Stimulated activated CD8-positive, alpha-beta memory T cell treated with anti-CD3 and anti-CD28 coated beads, Interleukin-7, amount 100 ng/mL, for 24 hours (primary cell): ENCODE measurements at places on chromosomes 2 and 18.

GRCh38 chr2:48890454-48891131, 135.1 kb upstream of the LHCGR start:
- DNase-seq: no peak

GRCh38 chr2:5175231-5175630, 517.0 kb upstream of the SOX11 start:
- no peak for DNase-seq

DNA sequence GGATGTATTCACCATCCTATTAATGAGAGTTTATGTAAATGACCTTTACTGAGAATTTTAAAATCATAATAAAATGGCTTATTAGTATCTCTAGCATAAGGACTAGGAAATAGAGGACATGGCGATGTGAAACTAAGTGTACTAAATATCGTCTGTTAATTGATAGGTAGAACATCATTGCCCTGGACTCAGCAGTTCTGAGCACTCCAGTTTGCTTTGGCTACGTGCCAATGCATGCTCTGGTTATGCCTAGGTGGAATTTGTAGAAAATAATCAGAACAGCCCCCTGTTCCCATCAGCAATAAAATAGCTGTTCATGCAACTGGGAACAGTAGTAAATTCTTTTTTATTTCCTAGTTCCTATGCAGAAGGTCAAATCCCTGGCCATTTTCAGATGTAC, 247.8 kb downstream of the DOK6 start:
- no peak for DNase-seq

DNA sequence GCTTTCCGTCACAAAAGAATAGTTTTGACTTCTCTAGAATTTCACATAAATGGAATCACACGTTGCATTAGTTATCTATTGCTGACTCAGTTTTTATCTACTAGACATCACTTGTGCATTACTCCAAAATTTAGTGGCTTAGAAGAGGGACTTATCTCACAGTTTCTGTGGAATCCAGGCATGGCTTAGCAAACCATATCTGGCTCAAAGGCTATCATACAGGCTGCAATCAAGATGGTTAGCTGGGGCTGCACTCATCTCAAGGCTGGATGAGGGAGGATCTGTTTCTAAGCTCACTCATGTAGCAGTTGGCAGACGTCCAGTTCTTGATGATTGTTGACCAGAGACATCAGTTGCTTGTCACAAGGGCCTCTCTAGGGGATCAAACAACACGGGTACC, 6.6 kb upstream of the DSC3 start:
- no peak for DNase-seq
